ENCODE measurements at places on chromosomes 13 and 19.

DNA sequence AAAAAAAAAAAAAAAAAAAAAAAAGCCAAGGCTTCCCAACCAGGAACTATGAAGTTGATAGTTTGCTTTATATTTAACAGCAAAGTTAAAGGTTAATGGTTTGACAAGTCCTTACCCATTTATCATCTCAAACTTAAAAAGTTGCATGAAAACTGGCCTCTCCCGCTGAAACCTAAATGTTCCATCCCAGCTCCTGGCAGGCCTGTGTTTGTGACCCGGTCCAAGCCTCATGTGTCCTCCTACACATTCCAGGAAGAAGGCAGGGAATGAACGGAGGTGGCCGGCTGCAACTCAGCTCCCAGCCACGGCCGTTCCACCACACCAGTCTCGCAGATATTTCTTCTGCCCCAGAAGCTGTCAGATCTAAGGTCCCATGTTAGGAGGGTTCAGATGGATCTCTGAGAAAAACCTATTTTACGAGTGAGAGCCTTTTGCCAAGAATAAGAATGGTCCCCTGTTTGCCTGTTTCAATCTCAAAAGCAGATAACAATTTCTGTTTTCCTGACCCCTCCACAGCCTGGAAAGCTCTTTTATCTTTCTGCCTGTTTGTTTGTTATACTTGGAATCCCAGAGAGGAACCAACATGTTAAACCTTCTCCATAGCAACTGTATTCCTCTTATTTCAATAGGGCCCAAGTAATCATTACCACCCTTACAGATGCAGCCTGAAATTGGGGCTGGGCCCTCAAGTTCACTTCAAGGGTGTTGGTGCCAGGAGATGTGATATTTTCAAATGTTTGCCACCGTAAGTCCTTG lies 56.5 kb downstream of the KCTD12 start:
- DNase-seq: no peak

- no peak for DNase-seq
These were observed 816 bp downstream of the RPS28 start for GRCh38 chr19:8321986-8322637.

DNA sequence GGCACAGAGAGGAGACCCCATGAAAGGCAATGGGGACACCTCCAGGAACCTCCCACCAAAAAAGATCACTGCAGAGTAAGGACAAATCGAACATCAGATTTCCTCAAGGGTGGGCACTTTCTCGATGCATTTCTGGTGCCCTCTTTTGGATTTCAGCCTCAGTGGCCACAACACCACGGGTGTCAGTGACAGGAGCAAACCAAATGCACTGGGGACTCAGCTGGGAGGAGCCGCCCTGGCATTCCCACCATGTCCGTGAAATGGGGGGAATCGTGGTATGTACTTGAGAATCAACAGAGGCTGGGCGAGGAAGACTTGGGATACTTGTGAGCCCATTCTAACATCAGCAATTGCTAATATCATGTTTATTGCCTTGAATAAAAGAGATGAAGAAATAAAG lies 16.3 kb downstream of the FAM187B start:
- DNase-seq: no peak

- peak; percentile 59 for DNase-seq
These were observed 9.1 kb upstream of the LILRB5 start for GRCh38 chr19:54266133-54266532.

- no peak for DNase-seq
These were observed 18.2 kb downstream of the SIN3B start for GRCh38 chr19:16847430-16847829.

DNA sequence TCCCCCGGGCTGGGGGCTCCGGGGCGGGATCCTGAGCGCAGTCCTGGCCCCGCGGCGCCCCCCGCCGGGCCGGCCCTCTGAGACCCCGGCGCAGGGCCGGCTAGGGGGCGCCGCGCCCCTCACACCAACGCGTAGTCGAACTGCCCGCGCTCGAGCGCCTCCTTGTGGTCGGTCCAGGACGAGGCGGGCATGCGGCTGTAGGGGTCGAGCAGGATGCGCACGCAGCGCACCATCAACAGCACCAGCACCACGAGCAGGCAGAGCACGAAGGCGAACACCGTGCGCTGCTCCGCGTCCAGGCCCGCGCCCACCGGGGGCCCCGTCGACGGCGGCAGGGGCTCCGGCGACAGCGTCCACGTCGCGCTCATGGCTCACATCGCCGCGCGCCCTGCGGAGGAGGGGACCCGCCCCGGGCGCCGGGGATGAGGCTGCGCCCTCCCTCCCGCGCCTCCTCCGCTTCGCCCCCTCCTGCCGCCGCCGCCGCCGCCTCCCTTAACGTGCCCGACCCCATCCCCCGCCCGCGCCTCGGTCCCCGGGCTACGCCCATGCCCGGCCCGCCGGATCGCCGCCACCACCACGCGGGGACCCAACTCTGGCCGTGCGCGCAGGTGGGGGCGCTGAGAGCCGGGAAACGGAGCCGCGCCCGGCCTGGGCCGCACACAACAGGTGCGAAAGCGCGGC lies 624 bp downstream of the CTXN1 start:
- peak; percentile 82 for DNase-seq

GRCh38 chr13:111474136-111475002 lies 153.9 kb downstream of the TEX29 start:
- no peak for DNase-seq

DNA sequence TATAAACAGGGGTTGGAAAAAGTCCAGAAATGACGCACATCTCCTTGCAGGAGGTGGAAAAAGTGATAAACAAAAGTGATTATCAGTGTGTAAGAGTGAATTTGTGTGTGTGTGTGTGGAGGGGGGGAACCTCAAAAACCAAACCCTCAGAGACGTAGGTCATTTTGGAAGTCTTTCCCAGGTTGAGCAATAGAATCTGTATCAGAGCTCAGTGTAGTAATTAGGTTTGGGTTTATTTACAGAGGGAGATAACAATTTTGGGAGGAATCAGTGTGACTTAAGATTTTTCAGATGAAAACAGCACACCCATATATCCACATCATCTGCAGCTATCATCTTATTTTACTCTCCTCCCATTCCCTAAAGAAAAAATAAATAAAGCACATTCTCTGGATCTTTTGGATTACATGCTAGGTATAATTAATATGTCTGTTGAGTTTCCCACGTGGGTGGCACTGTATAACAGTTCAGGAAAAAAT lies 406.4 kb downstream of the FGF9 start:
- DNase-seq: no peak

GRCh38 chr19:5961969-5962945 lies 15.7 kb downstream of the RANBP3 start:
- DNase-seq: no peak
